ENCODE measurements at places on chromosomes 6 and 20.
A peak's percentile ranks its signal among the peaks of the same experiment; 100 is the strongest.

GRCh38 chr6:111444794-111445193 lies 38.2 kb downstream of the REV3L start:
- no peak for DNase-seq

DNA sequence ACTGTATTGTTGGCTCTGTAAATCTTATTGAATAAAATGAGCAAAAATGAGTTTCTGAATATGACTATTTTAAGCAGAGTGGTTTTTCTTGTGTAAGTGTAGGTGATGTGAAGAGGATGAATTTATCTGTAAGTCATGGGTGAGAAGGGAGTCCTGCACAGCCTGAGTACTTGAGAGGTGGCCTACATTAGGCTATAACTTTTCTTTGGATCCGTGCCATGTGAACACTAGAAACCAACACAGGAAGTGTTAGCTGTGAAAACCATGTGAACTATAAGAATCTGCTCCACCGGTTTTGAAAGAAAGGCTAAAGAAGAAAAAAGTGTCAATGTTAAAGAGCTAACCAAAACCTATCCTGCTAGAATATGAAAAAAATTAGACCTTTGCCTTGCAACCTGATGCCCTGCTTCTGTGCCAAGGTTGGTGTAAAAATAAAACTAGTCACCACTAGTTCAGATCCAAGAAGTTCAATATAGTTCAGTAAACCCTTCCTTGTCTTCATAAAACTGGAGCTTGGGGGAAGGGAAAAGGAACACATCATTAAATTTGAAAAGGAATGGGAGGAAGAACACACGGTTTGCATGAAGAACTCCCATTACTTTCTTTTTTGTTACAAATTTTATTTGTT lies 21.3 kb downstream of the PLCB1 start:
- no peak for DNase-seq

GRCh38 chr6:112274774-112275173 lies 20.4 kb upstream of the LAMA4 start:
- no peak for DNase-seq

- no peak for DNase-seq
Observed at GRCh38 chr6:168626046-168626602, 185.1 kb downstream of the SMOC2 start.

GRCh38 chr20:3204124-3204794 lies at the start of gene DDRGK1:
Gene DDRGK1, minus strand, starts transcription at chr20:3204682. Its CDS starts 55 bp downstream, at chr20:3204627.
- DNase-seq: peak; percentile 69

DNA sequence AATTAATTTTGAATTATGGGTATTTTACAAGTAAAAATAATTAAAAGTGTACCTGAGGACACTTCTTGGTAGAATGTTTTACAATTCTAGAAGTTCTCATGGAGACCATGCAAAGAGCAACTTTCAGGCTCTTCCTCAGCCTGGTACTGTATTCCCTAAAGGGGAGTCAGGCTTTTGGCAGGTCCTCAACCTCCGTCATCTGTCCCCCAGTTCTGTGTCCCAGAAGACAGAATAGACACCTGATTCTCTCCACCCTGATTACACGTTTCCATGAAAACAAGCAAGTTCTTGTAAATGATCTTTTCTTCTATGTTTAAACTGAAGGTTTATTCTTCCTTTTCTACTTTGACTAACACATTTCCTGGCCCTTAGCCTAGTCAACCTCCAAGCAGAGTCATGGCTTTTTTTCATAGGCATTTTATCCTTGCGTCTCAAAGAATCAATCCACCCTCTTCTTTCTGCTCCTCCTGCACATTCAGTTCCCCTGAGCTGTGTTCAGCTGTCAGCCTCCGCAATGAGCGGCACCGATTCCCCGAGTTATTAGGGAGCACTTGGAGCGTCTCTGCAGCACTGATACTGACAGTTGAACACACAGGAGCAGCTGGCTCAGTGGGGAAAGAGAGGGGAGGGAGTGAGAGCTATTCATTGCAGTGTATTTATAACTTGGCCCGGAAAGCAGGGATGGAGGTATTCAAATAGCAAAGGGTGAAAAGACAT lies 1082.4 kb upstream of the MAP3K7 start:
- DNase-seq: no peak

- no peak for DNase-seq
Observed at GRCh38 chr20:37913567-37914366, 10.8 kb downstream of the VSTM2L start.

- no peak for DNase-seq
Observed at GRCh38 chr6:36154286-36154685, 24.0 kb downstream of the MAPK13 start.

DNA sequence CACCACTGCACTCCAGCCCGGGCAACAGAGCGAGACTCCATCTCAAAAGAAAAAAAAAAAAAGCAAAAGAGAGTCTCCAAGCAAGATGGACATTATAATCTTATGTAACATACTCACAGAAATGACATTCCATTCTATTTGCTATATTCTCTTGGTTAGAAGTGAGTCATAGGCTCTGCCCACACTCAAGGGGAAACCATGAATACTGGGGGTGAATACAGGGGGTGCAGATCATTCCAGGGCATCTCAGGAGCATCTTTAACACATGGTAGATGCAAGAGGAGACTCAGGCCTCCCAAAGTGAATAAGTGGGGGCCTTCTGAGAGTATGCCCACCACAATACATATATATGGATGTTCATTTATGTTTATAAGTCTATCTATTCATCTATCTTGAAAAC lies 18.3 kb upstream of the RANBP9 start:
- DNase-seq: peak; percentile 73

DNA sequence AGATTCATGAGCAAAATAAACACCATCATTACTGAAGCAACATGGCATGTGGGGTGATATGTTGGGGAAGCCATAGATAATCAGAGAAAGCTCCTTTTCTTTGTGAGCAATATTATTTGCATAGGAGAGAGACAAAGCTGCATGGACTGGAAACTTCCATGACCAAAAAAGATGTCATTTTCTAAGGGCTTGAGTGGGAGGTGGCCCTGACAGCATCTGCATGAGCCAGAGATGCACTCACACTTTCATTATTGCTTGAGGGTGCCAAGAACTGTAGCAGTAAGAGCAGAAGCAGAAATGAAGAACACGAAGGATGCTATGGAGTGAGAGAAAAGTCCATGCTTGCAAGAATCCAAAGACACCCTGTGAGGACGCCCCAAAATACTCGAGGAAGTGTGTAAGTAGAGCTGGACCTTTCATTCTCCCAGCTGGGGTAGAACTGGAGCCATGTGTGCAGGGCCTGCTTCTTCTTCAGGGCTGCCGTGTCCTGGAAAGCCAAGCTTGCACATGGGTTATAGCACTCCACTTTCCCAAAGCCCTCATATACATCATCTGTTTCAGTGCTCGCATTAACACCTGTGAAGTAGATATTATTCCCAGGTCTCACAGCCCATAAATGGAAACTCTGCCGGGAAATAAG lies 851.2 kb downstream of the DHX35 start:
- DNase-seq: no peak

DNA sequence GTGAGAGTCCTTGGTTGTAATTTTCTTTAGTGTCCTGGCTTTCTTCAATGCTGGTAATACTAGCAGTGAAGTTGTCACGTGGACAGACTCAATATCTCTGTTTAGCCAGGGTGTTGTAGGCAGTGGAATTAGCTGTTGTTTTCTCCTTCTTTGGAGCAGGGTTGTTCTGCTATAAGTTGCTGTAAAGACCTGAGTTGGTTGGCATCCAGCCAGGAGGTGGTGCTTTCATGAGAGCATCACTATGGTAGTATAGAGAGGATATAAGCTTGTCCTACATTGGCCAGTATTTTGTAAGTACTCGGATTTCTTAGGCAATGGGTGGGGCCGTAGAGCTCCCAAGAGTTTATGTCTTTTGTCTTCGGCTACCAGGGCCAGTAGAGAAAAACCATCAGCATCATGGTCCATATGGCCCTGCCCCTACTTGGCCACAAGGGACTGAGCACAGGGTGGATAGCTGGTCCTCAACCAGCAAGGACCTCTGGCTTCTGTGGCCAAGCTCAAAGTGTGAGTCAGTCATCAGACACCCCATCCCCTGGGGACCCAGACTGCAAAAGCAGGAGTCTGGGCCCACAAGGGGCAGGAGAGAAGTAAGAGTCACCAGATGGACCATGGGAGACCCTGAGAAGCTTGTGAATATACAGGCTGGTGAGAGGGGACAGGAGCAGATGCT lies 127.9 kb upstream of the NXT1 start:
- no peak for DNase-seq

GRCh38 chr6:85600713-85601313 lies 7.2 kb upstream of the SNX14 start:
- DNase-seq: no peak

DNA sequence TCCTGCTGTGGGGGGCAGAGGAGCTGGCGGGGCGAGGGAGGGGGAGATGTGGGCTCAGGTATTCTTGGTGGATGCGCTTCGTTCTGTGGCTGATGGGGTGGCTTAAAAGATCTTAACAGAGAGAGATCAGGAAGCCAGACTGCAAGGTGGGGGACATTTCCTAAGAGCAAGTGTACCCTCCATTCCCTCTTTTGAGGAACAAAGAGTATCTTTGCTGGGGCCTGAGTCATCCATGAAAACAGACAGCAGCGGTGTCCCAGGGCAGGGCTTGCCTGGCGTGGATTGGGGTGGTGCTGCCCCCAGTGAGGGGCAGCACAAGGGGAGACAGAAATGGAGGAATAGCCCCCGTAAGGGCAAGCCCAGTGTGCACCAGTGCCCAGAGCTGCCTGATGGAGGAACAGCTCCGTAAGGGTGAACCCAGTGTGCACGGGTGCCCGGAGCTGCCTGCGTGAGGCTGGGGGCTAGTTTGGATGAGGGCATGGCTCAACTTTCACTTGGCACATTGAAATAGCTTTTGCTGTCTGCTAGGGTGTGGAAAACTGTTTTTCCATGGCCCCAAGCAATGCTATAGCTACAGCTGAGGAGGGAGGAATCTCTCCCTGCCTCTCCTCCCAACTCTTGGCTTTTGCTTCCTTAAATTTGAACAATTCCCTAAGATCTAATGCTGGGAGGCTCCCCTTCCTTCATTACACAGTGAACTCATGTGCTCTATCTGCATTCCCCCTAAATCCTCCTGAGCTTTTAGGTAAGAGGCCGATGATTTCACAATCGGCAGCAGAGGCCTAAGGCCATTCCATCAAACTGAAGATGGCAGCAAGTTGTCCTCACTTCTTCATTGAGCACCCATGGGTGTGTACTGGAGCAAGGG lies 12.9 kb downstream of the MAPK13 start:
- no peak for DNase-seq

GRCh38 chr20:36926653-36927200 lies 24.8 kb downstream of the SAMHD1 start:
- DNase-seq: no peak

DNA sequence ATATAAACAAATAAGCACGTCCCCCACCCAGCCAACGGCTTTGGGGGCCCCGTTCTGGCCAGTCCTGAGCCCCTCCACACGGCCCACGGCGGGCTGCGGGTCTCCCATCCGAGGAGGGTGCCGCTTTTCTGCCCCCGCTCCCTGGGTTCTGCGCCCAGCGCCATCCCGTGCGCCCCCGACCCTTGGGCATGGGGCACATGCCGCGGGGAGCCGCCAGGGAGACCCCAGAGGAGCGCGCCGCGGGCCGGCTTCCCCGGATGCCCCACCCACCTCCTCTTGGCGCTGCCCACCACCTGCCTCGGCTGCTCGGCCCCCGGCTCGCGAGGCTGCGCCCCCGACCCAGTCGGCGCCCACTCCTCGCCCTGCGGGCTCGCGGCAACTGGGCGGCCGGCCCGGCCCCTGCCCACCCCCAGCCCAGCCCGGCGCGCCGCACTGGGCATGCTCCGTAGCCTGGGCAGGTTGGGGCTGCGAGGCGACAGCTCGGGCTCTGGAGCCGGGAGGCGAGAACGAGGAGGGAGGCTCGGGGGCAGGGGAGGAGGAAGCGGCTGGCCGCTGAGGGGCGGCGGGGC lies 570 bp upstream of the PLCB4 start:
- peak; percentile 50 for DNase-seq

DNA sequence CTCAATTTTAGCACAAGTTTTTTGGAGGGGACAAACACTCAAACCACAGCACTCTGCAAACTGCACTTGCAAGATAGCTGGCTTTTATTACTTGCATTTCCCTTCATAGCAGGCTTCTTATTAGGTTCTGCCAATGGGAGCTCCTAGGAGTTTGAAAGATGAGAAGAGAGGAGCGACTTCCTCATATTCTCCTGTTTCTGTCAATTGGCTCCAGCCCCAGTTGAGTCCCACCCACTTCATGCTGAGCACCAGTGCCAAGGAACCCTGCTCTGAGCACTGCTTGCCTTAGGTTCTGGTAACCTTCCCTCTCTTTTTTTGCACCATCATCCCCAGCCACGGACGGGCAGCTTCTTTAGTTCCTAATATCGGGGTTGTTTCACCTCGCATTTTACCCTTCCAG lies 67.9 kb downstream of the PSMB1 start:
- DNase-seq: no peak

- DNase-seq: no peak
Observed at GRCh38 chr20:17896193-17896723, 72.3 kb downstream of the SNX5 start.

GRCh38 chr6:15535495-15536197 lies 127.2 kb downstream of the DTNBP1 start:
- no peak for DNase-seq

GRCh38 chr20:50343490-50344179 lies 153.0 kb downstream of the CEBPB start:
- DNase-seq: no peak

DNA sequence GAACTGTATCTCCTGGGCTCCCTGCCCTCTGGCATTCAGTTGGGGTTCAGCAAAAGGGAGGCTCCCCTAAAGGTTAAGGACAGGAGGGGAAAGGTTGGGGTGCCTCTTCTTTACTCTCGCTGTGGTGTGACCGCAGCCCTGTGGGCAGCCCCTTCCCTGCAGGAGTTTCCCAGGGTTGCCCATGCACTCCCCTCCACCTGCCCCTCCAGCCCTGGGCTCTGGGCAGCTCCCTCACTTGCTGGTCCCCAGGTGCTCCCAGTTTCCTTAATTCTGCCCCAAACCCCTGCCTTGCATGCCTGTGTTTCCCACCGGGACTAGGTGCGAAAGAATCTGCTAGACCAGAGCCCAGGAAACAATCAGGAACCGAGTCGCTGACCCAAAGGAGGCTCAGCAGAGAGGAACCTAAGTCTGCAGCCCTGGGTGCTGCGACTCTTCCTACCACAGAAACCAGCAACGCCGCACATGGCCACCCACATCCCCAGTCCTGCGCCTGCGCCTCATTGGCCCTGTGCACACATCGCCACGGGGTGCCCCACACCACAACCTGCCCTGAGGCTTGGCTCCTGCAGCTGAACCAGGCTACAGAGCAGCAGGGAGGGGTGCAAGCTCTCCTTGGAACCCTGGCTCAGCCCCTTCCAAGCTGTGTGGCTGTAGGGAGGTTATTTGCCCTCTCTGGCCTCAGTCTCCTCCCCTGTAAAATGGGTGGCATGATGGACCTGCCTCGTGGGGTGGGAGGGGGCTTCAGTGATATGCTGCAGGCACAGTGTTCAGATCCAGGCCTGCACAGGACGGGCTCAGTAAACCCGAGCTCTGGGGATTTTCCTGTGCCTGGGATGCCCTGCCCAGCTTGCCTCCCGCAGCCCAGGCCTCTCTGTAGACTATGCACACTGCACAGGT lies 487.6 kb downstream of the PREX1 start:
- no peak for DNase-seq

- DNase-seq: no peak
Observed at GRCh38 chr6:14553515-14553914, 435.9 kb downstream of the CD83 start.
